Amniotic stem cell (primary cell): ENCODE measurements at places on chromosomes 6 and 20.

GRCh38 chr6:74782346-74782745, 423.5 kb downstream of the COL12A1 start:
- no peak for DNase-seq

DNA sequence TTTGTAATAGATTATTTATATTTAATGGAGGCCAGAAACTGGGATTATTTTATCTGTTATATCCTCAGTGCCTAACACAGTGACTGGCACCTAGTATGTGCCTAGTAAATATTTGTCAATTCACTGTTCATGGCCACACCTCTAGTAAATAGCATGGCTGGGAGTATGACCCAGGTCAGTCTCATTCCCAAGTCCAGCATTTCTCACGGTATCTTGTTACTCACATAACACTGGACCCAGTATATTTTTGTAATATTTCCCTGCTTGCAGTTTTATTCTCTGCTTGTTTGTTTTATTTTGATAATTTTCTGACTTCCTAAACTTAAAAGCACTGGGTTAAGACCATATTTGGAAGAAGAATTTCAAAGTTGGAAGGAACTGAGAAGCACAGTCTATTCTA, 47.7 kb downstream of the CTNNBL1 start:
- DNase-seq = no peak

DNA sequence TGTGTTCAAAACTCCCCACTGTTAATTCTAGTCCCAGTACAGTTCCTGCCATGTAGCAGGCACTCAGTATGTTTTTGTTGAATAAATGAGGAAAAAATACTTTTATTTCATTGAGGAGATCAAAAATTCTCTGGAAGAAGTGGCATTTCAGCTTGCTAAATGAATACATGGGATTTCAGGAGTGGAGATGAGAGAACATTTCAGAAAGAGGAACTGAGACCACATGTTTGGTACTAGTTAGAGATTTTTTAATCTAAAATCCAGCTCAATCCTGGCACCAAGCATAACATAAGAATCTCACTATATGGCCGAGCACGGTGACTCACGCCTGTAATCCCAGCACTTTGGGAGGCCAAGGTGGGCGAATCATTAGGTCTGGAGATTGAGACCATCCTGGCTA, 75.4 kb downstream of the BTBD9 start:
- DNase-seq = no peak

DNA sequence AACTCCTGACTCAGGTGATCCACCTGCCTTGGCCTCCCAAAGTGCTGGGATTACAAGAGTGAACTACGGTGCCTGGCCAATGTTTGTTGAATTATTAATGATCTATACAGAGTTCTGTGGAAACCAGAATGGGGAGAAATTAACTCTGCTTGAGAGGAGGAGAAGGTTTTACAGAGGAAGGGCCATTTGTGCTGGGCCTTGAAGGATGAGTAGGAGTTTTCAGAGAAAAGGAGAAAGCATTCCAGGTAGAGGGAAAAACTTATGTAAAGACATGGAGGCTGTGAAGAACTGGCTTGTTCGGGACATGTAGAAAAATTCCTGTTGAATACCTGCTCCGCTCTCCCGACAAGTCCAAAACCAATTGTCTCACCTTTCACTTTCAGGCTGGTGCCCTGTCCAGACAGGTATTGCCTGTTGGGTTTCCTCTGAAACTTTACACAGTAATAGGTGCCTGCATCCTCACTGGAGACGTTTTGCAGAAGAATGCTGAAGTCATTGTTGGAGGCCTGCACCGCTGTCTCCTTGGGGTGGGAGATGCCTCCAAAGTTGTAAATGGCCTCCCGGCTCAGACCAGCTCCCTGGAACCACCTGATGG, 11.3 kb upstream of the NSFL1C start:
- no peak for DNase-seq

DNA sequence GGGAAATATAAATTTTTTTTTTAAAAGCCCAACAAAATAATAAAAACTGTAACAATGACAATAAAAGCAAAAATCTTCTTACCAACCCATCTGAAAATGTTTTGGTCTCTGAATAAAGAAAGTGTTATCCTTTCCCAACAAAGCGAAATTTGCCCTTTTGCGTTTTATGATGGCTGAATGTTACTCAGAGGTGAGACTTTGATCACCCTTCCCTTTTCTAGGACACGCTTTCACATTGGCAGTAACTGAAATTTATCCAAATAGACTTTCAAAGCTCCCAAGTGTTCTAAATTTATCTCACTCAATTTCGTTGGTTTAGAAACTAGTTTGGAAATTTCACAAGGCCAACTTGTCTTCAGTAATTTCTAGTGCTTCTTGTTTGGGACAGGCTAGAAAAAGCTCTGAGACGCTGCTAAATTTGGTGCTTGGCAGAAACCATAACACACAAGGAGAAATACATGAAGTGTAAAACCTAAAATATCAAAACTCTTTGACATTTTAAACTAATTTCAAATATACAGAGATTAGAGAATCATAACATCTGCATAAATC, 354.5 kb upstream of the CITED2 start:
- no peak for DNase-seq

GRCh38 chr6:31769684-31770371, 7.3 kb downstream of the VWA7 start:
- DNase-seq = no peak

GRCh38 chr20:9374480-9374879, 139.9 kb upstream of the LAMP5 start:
- DNase-seq = no peak

DNA sequence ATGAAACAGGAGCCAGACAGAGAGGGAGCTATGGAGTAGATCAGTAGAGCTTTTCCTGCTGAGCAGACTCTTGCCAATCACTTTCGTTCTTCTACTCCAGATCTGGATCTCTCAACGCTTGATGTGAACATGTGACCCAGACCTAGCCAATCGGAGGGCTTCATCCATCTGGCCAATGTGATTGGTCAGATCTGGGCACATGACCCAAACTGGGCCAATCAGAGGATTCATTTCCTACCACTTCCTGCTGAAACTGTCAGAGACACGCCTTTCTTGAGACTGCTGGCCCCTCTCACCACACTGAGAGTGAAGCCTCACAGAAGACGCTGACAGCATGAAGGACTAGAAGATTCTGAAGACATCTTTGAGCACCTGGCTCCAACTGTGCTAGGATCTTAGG, 44.2 kb upstream of the ZMYND8 start:
- DNase-seq = no peak

DNA sequence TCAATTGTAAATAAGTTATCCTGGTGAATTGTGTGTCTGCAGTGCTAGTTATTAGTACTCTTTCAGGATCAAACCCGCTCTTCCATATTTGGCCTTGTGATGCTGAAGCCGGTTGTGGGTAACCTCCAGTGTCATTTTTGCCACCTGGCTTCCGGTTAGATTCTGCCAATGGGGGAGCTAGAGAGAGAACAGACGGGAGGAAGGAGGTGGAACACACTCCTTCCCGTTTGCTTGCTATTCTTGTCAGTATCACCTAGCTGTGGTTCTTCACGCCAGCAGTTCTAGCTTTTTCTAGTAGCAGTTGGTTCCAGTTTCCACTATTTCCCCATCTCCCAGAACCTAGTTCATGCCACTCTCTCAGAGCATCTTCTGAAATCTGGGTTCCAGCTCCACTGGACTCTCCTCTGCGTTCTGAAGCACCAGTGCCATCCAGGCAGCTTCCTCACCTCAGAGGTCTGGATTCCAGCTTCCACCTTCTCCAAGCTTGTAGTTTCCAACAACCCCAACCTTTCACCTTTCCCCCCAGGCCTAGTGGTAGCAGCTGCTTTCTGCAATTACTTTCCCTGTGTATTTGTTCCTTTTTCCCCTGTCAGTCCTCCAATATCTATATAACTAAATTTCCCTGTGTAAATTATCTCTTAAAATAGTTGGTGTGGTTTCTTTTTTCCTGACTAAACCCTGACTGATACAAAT, 46.9 kb upstream of the LOC128125822 start:
- DNase-seq = no peak
